NAMALWA (cell line): ENCODE measurements at places on chromosomes 2 and 18.

- peak; percentile 36 for DNase-seq
These were observed 188.3 kb downstream of the ZNF516 start for GRCh38 chr18:76306685-76307292.

DNA sequence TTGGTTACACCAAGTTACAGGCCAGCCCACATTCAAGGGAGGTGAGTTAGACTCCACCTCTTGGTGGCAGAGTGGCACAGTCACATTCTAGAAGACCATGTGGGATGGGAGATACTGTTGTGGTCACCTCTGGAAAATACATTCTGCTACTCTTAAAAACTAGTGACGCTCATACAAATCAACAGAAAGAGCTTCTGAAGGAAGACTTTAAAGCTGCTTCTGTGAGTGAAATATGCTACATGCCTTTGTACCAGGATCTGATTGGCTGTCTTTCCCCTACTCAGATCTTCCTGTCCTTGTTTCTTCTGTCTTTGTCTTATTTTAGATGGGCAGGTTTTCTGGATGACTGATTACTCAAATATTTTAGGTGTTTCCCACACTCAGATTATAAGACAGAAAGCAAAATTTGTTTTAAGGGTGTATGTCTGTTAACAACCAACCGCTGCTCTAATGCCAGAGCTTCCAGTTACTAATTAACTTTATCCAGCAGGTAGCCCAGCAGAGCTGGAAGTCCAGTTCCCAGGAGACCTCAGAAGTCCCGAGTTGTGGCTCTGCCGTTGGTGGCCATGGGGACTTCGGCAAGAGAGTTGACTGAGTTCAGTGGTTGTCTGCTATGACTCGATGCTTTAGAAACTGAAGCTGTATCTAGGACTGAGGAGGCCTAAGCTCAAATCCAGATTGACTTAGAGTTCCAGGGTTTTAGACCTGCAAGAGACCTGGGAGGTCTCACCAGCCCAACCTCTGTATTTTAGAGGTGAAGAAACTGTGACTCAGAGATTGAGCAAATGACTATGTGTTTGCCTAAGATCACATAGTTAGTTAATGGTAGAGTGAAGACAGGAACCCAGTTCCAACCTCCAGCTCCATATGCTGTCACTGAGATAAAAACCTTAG lies 7.4 kb downstream of the IL1R2 start:
- DNase-seq: peak; percentile 7

DNA sequence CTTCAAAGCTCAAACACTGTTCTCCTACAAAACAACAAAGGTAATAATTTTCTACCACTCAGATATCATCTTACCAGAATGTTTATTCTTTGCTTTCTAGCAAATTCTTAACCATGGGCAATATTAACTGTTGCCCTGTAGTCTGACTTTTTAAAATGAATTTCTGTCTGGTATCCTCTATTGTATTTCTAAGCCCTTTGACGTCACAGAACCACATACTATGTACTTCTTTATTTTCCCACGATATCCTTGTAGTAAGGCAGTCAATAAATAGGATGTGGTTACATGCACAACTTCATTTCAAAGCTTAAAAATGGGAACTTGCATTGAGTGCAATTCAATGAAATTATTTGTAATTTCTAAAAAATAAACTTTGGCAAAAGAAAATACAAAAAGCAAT lies 58.7 kb downstream of the THADA start:
- DNase-seq: no peak

DNA sequence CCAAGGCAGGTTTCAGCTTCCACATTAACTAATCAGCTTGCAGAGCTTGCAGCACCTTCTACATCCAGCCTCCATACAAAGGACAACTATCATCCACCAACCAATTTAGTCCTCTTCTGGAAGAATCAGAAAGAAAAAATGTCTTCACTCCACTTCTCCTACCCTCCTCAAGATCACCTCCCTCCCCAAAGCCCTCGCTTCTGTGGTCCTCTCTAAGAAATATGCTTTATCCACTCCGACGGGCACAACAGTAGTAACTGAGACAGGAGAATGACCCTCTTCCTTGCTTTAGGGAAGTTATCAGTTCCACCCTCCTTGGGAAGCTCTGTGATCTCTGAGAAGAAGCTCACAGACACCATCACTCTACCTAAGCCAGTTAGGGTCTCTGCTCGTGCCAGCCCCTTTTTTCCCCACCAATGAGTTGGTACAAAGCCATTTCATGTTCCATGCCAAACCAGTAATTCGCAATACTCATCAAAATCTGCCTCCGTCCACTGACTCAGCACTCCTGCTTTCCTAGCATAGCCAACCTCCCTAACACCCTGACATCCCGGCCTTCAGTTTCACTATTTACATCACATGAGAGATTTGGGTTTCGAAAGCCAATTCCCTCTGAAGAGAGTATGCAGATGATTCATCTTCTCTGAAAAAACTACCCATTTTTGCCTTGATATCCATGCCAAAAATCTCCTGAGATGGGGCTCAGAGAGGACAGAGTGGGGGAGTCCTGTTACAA lies 114.1 kb upstream of the PKDCC start:
- no peak for DNase-seq

GRCh38 chr18:50586710-50587109 lies 26.8 kb downstream of the MAPK4 start:
- DNase-seq: peak; percentile 14

GRCh38 chr2:231679908-231680284 lies 28.4 kb upstream of the PTMA start:
- no peak for DNase-seq

DNA sequence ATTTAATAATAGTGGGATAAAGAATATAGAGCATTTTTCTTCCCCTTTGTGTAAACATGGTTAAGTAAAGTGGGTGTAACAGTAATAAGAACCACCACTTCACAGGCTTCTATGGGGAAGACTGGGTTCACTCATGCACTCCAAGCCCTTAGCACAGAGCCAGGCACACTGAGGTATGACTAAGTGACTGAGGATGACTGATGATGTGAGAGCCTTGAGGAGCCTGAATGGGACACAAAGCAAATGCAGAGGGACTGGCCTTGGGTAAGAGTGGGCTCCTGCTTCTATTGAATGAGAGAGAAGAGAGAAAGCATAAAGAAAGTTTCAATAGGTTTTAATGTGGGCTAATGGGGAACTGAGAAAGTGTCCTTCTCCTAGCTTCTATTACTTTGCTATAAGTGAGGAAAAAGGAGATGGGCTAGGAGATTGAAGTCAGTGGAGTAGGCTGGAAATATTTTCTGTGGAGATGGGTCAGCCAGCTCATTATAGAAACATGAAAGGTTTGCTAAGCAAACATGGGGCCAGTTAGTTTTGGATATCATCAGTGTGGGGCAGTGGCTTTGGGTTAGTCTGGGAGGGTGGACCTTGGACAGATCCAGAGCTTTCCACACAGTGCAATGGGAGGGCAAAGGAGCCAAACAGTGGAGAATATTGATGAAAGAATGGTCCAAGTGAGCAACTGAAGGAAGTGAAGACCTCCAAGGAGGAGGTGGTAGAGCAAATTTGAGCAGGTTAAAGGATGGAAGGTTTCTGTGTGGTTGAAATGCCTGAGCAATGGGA lies 20.6 kb downstream of the IL1F10 start:
- no peak for DNase-seq

DNA sequence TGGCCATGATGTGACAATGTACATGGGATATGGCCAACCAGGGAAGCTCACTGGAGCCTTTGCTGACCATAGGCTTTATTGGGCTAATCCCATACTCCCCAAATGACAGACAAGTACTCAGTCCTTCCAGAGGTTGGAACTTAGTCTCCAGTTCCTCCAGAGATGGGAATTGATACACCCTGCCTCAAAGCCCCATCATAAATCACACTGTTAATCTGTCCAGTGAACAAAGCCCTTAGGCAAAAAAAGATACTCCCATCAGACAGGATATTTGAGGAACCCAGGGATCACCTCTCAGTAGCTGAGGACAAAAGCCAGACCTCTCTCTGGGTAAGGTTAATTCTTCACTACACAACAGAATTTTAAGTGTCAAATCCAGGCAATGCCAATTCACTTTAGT lies 247.5 kb upstream of the CDH20 start:
- DNase-seq: no peak

GRCh38 chr18:27497246-27497645 lies 312.1 kb upstream of the CHST9 start:
- no peak for DNase-seq

DNA sequence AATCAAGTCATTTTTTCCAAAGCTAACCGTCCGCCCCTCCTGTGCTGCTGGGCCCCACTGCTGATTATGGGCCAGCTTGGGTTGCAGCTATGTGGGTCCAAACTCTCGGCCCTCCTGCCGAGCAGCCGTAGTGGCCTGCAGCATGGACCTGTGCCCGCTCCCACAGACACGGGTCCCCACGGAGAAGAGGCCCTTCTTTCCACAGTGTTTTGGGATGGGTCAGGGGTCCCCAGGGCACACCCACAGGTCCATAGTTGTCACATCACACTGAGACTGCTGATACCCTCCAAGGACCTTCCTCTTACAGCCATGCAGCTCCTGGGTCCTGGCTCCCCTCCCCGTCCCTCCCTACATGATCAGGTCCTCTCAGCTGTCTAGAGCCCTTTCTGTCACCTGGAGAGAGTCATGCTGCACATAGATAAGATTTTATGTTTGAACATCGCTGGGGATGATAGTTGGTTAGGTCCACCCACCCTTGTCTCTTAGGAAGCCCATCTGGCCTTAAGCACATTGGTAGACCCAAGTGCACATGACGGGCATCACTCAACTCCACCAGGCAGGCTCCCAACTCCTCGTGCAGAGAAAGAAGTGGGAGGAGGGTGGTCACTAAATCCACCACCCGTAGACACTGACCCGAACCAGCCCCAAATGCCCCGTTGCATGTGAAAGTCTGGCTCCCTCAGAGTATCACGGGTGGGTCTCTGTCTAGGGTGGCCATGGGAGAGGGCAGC lies 17.5 kb downstream of the GPR55 start:
- DNase-seq: no peak

DNA sequence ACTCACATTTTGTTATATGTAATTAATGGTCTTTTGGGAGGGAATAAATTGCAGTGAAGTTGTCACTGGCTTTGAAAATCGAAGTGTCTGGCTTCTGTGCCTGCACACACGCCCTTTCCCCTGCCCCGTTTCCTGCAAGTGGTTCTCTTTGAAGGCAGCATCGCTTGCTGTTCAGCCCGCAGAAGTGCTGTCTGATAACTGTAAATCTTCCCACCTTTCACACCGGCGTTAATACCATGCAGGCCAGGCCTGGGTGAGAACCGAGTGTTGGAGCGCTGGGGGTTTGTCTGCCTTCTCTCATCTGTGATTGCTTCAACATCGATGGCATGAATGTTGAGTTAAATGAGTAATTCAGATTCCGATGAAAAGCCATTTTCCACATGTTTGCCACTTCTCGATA lies 37.9 kb upstream of the RPL31 start:
- no peak for DNase-seq

- DNase-seq: no peak
These were observed 4.1 kb downstream of the SCYGR1 start for GRCh38 chr2:227383686-227384085.

- no peak for DNase-seq
These were observed 8.9 kb upstream of the PCBP1 start for GRCh38 chr2:70078384-70078783.

DNA sequence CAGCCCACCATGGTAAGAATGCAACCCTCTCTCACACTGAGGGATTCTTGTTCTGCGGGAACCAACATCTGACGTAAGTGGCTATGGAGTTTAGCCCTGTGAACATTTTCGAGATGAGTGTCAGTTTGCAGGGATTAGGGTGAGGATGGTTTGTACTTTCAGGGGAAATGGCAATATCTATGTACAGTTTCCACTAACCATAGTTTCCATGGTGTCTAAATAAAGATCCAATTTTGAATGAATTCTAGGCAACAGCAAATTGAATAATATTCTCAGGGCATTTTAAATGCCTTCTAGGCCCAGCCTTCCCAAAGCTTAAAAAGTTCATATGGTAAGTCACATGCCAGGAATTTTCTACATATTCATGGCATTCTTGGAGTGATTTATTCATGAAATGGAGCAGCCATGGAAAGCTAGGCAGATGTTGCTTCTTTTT lies 105.4 kb upstream of the MMADHC start:
- DNase-seq: no peak

DNA sequence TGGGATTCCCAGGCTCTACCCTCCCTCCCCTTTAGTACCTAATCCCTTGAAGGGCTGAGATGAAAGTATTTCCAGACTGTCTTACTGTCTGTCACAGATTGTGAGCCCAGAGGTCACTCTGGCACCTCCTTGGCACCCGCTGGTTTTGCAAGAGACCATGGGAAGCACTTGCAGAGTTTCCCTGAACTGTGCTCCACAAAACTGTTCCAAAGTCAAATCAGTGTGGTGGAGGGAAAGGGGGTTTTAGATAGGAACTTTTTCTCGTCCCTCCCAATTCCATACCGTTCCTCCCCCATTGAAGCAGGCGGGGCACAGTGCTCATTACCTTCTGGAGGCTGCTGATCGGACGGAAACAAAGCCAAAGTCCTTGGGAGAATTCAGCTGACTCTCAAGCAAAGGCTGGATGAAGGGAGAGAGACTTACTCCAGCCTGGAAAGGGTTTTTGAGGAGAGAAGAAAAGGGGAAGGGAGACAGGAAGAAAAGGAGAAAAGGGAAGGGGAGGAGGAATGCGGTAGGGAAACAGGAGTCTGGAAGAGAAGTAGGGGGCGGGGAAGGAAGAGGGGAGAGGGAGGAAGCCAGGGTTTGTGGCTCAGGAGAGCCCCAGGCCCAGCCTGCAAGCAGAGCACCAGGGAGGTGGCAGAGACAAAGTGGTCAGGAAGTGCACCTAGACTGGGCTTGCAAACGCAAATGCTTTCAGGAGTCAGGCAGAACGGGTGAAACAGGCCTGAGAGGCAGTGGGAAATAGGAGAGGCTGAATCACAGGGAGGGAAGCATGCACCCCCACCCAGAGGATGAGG lies 88.4 kb upstream of the SP3 start:
- no peak for DNase-seq

GRCh38 chr2:102672107-102672776 lies 52.9 kb downstream of the SLC9A2 start:
- no peak for DNase-seq

DNA sequence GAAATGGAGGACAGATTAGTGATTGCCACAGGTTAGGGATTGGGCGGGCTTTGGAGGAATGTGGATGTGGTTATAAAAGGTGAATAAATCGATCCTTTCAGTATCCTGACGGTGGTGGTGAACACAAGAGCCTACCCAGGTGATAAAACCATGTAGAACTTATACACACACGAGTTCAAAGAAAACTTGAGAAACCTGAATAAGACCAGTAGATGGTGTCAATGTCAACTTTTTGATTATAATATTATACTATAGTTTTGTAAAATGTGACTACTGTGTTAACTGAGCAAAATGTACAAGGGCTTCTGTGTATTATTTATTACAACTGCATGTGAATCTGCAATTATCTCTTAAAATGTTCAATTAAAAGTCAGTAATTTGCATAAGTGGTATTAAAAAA lies 136.3 kb downstream of the ERBB4 start:
- no peak for DNase-seq

GRCh38 chr2:168852481-168852880 lies 37.7 kb downstream of the SPC25 start:
- DNase-seq: no peak

- DNase-seq: no peak
These were observed 124.5 kb downstream of the WDR7 start for GRCh38 chr18:56775701-56776100.
